ENCODE measurements at places on chromosomes 4 and X. TPM values are rescaled to one million over a fixed set of nuclear protein-coding genes. Genes with fewer than 3 reads are reported as not detected.

The GABRQ gene
- total RNA-seq, result under 0.01 TPM

The COL4A6 gene
- not detected for total RNA-seq

The RBM47 gene
- total RNA-seq, result 1.4 TPM

The ZDHHC9 gene
- 33.5 TPM for total RNA-seq

The MAGEA4 gene
- not detected for total RNA-seq

The SMIM31 gene
- 0.11 TPM for total RNA-seq

The ZNF157 gene
- not detected for total RNA-seq

All from articular chondrocyte of knee joint (primary cell).